ENCODE measurements at places on chromosomes 11 and 22.

DNA sequence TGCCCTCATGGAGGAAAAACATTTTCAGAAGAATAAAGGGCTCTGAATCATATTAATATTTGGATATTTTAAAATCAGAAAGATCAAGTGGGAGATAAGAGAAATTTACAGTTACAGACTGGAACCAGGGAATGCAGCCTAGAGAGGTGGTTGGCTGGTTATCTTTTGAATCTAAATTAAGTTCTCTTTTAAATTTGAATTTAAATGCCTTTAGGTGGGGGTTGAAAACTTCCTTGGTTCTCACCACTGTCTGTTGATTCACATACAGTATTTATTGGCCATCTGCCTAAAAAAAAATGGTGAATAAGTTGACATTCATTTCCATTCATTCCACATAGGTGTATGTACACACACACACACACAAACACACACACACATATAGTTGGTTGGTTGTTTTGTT lies 35.7 kb upstream of the PTPRJ start:
- DNase-seq, result no peak

GRCh38 chr11:5198285-5198684 lies 2.2 kb downstream of the OR51V1 start:
- DNase-seq, result no peak

DNA sequence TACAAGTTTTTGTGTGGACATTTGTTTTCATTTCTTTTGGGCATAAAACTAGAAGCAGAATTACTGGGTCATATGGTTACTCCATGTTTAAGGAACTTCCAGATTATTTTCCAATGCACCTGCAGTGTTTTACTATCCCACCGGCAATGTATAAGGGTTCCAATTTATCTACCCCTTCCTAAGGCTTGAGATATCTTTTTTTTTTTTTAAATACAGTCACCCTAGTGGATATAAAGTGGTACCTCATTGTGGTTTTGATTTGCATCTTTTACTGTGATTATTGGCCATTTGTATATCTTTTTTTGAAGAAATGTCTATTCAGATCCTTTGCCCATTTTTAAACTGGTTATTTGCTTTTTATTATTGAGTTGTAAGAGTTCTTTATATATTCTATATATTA lies 34.6 kb upstream of the UCP3 start:
- no peak for DNase-seq

- no peak for DNase-seq
Measured at GRCh38 chr22:18905540-18906409, at the start of gene DGCR6. Gene DGCR6, plus strand, starts transcription at chr22:18906320. Its CDS starts 55 bp downstream, at chr22:18906375.

GRCh38 chr11:7480113-7480512 lies 5.2 kb upstream of the OLFML1 start:
- DNase-seq, result no peak

- DNase-seq, result no peak
Measured at GRCh38 chr11:108494182-108494581, 4.0 kb downstream of the POGLUT3 start.

DNA sequence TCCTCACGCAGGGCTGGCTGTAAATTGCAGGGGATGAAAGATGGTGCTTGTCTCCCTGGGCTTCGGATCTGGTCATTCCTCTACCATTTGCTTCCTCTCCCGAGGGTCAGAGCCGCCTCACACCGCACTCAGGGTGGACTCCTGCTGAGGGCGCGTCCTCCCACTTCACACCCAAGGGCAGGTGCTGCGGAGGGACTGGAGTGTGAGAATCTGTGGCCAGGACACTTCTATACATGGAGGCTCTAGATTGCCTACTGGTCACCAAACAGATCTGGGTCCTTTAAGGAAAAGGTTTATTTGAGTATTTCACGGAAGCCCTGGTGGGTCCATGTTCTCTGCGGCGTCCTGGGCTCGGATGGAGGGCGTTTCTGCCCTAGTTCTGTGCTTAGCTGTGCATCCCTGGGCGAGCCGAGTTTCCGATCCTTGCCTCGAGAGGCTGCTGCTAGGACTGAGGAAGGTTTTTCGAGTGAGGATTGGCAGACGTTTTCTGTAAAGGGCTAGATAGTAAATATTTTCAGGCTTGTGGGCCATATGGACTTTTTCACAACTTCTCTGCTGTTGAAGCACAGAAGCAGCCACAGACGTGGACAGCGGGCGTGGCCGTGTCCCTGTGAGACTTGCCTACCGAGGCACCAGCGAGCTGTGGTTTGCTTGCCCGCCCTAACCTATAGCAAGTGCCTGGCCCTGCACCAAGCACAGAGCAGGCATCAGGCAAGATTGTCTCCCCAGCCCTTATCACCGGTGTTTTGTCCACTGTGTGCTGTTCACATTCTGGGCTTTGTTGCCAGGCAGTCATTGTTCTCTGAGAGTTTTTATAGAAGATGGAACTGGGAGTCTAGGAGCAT lies 279.0 kb downstream of the TBC1D22A start:
- no peak for DNase-seq

- DNase-seq, result no peak
Measured at GRCh38 chr11:76424379-76424778, 20.4 kb upstream of the EMSY start.

DNA sequence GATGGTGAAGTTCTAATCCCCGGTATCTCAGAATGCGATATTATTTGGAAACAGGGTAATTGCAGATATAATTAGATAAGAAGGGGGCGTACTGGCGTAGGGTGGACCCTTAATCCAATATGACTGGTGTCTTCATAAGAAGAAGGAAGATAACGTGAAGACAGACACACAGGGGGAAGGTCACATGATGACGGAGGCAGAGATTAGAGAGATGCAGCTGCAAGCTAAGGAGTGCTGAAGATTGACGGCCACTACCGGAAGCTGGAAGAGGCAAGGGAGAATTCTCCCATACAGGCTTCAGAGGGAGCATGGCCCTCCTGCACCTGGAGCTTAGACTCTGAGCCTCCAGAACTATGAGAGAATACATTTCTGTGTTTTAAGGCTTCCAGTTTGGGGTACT lies 54.8 kb downstream of the MIAT start:
- DNase-seq, result no peak

- no peak for DNase-seq
Measured at GRCh38 chr22:36224245-36224644, 15.1 kb downstream of the APOL2 start.

DNA sequence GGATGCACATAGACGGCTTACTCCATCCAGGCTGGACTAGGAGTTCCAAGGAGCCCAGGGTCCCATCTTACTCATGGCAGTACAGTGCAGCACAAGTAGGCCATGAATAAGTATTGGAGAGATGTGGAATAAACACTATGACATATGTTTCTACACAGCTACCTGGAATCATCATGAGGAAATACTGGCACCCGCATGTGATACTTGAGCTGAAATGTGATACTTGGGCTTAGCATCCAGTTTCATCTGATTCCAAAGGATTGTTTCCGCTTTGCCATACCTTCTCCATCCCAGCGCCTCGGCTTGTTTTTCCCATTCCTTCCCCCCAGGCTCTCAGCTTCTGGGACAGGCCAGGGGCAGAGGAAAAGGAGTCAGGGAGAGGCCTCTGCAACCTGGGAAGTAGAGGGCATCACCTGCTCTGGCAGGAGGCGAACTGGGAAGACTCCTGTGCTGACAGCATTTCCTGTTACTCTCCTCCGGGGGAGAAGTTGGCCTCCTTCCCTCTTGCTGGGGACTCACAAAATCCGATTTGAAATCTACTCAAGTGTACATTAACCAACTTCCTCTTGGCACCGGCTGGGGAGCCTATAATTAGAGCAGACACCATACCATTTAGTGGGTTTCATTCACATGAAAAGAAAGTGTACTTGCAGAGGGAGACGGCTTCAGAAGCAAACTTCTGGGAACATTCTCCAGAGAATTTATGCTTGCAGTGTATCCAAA lies 187.8 kb downstream of the MIAT start:
- DNase-seq, result no peak

DNA sequence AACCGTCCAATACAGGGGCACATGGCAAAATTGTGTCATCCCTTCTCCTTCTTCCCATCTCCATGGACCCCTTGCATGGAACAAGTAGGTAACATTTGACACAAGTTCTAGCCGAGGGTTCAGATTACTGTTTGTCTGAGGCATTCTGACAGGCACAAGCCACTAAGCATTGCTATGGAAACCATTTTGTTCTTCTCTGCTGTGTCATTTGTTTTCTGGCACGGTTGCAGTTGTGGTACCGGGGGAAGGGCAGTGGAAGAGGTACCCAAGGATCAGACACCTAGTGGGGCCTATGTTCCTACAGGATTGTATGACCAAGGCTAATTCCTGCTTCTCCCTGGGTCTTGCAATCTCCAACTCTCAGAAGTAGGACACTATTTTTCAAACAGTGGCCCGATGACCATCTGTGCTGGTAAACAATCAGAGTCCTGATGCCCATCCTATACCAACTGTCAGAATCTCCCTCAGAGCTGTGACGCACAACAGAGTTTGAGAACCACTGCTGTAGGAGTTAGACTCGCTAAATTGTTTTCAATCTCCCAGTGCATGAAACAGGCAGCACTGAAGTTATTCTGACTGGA lies 69.3 kb downstream of the KCNC1 start:
- no peak for DNase-seq

- DNase-seq, result no peak
Measured at GRCh38 chr11:36622431-36623136, 24.5 kb upstream of the RAG2 start.

Data from activated T-helper 1 cell treated with anti-CD3 and anti-CD28 coated beads, Interleukin-2, amount 50 U/mL, for 16 hours (primary cell).